Skin of body (tissue), 3 donors: ENCODE measurements at places on chromosomes 6 and 20. TPM values are rescaled to one million over a fixed set of nuclear protein-coding genes. Genes with fewer than 3 reads are reported as not detected.

The SLC35F1 gene
- total RNA-seq: 3.1 TPM

The ANGPT4 gene
- 0.10 TPM for total RNA-seq

The ZNF311 gene
- 1.5 TPM for total RNA-seq

The LY6G6C gene
- 20.4 TPM for total RNA-seq

The WFDC5 gene
- total RNA-seq: 5.2 TPM

The HTR1B gene
- 0.10 TPM for total RNA-seq

The DYNLT2 gene
- total RNA-seq: 2.0 TPM

The LY6G6D gene
- total RNA-seq: 10.3 TPM

The TNNC2 gene
- 472 TPM for total RNA-seq

The DEFB124 gene
- total RNA-seq: not detected

The MCHR2 gene
- not detected for total RNA-seq
